CD4-positive, alpha-beta memory T cell (primary cell): ENCODE measurements at places on chromosomes 6 and 20.

DNA sequence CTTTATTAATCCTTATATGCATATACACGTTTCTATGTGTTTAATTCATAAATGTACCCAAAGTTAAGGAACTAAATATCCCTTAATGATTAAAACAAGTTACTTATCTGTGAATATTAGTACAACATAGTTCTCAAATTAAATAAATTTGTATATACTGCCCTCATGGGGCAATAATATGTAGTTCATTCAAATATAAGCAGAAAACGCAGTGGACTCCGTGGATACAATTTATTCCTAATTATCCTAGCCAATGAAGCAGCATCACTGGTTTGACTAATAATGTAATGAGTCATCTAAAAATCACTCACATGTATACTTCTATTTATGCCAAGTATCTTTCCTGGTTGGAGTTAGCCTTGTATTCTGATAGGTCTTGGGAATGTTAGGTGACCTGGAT, 111.6 kb downstream of the TBC1D32 start:
- DNase-seq, result no peak

DNA sequence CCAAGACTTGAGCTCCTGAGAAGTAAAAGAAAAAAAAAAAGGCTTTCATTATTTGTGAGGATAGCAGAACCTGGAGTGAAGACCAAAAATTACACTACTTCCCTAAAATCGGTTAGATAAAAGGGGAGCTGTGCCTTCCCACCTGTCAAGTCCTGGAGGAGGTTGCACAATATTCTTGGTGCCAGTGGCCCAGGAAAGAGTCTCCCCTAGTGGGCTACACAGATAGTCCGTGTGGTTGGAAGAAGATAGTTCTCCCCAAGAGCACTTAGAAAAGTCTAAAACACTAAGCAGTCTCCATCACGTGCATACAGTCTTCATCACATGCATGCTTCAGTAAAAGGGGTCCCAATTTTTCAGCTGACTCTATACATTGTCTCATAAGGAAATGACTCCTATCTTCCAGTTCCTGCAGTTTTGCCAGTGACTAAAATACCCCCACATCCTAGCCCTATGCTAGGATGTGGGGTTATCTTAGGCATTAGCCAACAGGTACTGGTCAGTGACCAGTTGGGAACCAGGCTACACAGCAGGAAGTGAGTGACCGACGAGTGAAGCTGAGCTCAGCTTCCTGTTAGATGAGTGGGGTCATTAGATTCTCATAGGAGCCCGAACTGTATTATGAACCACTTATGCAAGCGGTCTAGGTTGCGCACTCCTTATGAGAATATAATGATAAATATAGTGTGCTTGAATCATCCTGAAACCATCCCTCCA, 199.5 kb upstream of the FAM83B start:
- DNase-seq, result no peak

DNA sequence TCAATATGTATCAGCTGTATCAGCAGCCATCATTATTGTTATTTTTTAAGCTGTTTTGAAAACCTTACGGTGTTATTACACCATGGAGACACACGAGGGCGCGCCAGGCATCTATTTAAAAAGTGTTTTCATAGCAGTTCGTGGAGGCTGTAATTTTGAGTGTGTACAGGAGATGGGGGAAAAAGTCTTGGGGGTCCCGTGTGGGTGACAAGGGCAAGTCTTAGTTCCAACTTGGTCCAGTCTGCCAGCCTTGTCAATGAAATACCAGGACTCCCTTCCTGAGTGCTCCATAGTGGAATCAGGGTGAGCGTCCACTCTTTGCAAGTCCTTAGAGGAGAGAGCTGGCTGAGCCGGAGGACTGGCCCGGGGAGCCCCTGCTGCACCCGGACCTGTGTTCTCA, 43.3 kb downstream of the SLC2A10 start:
- DNase-seq, result peak; percentile 29

- DNase-seq, result no peak
Observed at GRCh38 chr6:14246876-14247275, 129.3 kb downstream of the CD83 start.

DNA sequence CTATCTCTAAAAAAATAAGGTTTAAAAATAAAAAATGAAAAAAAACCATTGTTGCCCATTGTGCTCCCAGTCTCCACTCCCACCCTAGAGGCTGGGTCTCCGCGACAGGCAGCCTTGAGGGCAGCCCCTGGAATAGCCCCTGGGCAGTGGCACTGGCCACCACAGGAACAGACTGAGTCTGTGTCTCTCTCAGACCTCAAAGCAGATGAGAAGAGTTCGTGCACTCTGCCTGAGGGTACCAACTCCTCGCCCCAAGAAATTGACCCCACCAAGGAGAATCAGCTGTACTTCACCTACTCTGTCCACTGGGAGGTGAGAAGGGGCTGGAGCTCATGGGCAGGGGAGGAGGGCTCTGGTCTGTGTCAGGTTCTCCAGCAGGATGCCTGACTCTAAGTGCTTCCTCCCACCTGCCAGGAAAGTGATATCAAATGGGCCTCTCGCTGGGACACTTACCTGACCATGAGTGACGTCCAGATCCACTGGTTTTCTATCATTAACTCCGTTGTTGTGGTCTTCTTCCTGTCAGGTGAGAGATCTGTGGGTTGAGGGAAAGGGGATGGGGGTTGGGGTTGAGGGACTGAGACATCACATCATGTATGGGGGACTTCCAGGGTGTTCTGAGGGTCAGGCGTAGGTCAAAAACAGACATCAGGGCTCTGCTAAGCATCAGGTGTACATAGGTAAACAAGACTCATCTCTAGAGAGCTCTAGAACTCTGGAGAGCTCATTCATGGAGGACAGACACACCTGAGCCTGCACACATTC, 35.6 kb downstream of the TM9SF4 start:
- DNase-seq, result no peak

DNA sequence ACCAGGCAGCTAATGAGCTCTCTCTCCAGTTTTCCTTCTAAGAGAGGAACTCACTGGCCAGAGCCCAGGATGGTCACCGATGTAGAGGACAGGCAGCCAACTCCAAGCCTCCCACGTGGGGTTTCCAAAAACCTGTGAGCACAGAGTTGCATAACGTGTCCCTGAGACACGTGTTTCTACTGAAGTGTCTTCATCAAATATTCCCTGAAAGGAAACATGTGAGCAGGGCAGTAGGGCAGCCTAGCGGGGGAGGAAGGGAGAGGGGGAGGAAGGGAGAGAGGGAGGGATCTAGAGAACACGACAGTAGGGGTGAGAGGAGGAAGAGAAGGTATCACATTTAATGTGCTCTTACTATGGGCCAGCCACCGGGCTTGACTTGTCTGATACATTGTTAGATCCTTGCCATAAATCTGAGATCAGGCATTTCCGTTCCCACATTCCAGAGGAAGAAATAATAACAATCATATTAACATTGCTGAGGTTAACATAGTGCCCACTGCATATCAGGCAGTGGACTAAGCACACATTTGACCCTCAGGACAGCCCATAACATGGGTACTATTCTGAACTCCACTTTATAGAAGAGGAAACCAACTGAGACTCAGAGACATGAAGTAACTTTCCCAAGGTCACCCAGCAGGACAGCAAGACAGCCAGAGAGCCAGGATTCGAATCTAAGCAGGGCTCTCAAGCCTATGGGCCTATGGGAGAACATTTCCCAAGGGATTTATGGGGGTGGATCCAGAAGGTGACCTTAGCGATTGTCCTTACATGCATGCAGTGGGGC, 4.5 kb upstream of the SYS1 start:
- no peak for DNase-seq

GRCh38 chr6:101116337-101116736, 235.2 kb upstream of the ASCC3 start:
- no peak for DNase-seq

GRCh38 chr6:167825332-167826229, 1.1 kb upstream of the AFDN start:
- DNase-seq, result peak; percentile 16

DNA sequence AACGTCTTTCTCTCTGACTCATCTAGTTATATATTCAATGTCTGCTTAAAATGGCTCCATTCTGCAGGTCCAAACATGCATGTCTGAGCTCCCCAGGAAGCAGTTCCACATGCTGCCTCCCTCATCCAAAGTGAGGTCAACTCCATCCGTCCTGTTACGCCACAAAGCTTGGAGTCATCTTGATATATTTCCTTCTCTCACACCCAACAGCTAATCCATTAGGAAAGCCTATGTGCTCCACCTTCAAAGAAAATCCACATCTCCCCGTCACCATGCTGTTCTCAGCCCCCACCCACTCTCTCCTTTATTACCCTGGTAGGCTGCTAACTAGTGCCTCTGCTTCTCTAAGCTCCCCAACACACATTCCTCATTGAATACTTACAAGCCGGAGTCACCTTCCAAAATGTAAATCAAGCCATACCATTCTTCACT, 130.2 kb upstream of the SYNDIG1 start:
- no peak for DNase-seq

DNA sequence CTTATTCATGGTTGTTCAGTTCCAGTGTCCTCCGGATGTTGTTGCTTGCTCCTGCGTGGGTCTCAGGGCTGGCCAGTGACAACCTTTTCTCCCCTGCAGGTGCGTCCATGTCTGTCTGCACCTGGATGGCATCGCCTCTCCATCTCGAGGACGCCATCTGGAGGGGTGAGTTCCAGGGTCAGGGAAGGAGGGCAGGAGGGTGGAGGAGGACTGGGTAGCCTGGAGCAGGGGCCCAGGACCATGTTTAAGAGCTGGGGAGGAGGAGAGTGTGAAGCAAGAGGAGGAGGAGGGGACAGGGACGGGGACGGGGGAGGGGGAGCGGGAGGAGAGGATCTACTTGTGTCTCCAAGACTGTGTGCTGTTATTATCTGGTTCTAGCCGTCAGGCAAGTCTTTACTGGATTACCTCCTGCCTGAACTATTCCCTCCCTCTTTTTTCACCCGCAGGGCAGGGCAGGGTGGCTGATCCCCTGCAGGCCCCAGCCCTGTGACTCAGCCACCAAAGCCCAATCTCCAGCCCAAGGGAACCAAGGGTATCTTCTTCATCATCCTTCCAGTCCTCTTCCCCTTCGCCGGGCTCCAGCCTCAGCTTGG, 32.2 kb upstream of the TULP1 start:
- DNase-seq, result no peak

- DNase-seq, result no peak
Observed at GRCh38 chr6:42150254-42150653, 7.8 kb upstream of the C6orf132 start.

GRCh38 chr6:86856937-86857563, 80.3 kb upstream of the HTR1E start:
- DNase-seq, result no peak

GRCh38 chr6:97059473-97059872, 134.9 kb downstream of the KLHL32 start:
- DNase-seq, result peak; percentile 29

GRCh38 chr20:59775687-59776055, 157.8 kb downstream of the SYCP2 start:
- no peak for DNase-seq

DNA sequence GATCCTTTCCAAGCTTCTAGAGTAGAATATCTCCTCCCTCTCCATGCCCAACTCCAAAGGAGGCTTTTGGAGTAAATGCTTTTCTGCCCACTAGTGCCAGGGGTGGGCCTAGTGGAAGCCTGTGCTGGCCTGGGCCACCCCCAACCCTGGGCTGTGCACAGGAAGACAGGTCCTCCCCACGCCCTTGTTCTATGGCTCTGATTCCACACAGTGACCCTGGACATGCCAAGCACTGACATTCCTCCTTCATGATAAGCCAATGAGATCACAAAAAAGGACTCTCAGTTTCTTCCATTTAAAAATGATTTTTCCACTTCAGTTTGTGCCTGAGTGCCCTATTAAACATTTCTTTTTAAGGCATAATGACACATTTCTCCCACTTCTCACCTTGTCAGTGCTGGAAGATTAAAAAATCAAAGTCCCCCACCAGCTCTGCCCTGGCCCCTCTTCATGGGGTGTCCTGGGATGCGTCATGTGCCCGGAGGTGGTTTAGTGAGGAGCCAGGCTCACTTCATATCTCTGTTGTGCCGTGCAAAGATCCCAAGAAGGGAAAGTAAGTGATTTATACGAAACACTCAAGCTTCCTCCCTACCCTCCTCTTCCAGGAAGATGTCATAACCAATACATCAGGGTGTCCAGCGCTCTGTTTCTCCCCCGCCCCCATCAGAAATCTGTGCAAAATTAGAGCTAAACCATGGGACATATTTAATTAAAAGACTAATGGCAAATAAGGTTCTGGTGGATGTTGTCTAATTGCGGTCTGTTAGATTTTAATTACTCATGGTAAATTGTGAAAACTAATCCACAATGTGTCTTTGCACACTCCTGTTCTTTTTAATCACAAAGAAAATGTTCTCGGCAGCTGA, 255.0 kb downstream of the NRN1 start:
- DNase-seq, result no peak

GRCh38 chr6:37724530-37725220, 27.0 kb upstream of the MDGA1 start:
- no peak for DNase-seq

- no peak for DNase-seq
Observed at GRCh38 chr20:39968495-39968894, 720.5 kb downstream of the MAFB start.

- no peak for DNase-seq
Observed at GRCh38 chr6:169112483-169113320, 140.9 kb downstream of the THBS2 start.

DNA sequence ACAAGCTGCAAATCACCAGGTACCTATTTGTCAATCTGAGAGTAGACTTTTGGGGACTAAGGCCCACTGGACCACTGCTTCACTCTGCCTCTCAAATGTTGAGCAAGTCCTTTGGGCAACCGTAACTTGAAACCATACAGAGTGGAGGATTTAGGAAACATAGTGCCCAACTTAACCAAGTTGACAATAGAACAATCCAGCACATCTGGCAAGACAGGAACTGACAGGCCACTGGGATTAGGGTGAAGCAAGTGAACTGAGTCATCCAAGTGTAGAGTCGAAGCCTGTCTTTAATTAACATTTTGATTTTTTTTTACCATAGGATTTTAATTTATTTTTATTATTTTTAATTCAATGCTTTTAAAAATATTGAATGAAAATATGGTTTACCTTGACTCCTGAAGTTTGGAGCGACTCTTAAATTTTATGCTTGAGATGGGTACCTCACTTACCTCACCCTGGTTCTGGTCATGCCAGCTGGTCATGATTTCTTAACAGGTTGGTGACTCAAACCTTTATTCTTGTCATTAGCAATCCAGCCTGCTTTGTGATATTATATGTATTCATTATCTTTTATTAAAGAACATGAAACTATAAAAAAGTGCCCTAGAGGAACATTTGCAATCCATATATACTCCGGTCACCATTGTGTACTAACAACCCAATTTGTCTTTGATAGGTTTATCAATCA, 312.1 kb upstream of the DEFB112 start:
- no peak for DNase-seq

DNA sequence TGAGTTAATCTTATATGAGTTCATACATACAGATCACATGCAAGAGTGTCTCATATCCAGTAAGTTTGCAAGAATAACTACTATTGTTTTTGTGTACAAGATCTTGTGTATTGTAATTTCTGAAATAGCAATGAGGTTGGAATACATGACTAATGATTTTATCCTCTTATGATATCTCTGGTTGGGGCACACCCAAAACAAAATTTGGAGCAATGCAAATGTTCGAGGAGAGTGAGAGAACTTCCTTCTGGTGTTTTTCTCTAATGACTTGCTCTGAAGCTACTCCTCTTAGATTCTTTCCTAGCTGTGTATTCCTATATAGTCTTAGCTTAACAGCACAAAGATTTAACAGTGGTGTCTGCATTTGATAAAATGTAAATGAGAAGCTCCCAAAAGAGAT, 252.5 kb downstream of the LAMA2 start:
- no peak for DNase-seq
